Testis (tissue), 5 donors: ENCODE measurements at places on chromosomes 1 and 21. TPM values are rescaled to one million over a fixed set of nuclear protein-coding genes. Genes with fewer than 3 reads are reported as not detected.

- DNase-seq, result peak; percentile 49
Measured at GRCh38 chr1:39933956-39934941, 20.7 kb upstream of the MFSD2A start.

DNA sequence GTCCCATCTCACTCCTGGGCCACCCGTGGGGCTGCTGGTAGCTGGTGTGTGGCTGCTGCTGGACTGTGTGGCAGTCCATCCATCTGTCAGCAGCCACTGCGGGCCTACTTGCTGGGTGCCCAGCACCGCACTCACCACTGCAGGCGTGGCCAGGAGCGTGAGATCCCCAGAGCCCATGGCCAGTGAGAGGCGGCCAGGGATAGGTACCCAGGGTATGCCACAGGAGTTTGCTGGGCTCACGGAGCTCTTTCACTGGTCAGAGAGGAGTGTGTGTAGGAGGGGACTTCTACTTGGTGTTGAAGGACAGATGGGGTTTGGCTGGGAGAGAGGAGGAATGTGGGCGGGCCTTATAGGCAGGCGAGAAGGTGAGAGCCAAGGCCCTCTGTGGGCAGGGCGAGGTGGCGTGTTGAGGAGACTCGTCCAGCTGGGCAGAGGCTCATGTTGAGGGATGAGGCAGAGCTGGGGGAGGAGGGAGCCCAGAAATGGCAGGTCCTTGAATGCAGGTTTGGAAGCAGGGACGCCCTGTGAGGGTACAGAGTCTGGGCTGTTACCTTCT is 15.0 kb downstream of the QSOX1 start:
- no peak for DNase-seq

DNA sequence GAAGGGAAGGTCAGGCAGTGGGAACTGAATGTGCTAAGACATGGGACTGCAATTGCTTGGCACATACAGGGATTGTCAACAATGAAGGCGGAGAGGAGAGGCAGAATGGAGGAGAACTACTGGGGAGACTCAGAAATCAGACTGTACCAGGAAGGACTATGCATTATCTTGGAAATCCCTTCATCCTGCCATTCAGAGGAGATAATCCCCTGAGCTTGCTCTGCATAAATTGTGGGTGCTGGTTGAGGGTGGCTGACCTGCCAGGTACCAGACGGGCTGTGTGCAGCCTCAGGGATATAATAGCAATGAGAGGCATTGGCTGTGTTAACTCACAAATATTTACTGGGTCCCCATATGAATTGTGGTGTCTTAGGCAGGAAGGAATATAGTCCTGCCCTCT is 5.0 kb upstream of the TRABD2B start:
- DNase-seq, result no peak

The BLACAT1 gene
- polyA plus RNA-seq, result 5.9 TPM

- DNase-seq, result no peak
Measured at GRCh38 chr1:107496002-107496401, 355.2 kb downstream of the NTNG1 start.

DNA sequence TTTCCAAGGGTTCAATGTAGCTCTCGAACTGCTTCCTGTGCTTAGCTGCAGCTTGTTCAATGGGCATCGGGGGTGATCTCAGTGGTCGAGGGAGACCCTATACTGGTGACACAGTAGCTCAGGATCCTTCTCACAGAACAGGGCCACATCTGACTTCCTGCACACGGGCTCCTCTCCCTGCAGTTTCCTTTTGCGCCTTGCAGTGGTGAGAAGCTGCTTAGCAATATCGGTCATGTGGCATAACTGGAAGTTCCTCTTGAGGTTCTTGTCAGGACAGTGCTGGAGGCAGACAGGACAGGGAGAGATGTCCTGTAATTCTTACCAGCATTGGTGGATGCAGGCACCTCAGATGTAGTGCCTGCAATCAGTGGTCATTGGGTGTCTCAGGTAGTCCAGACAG is 140.5 kb upstream of the MAP1LC3C start:
- DNase-seq, result no peak

GRCh38 chr1:156641761-156642264 is at the start of gene BCAN:
TSS of gene BCAN (plus strand) at chr1:156642117. CDS start at chr1:156646055, 3,938 bp downstream.
- peak; percentile 54 for DNase-seq
